ENCODE measurements at places on chromosomes 2 and 18.
A peak's percentile ranks its signal among the peaks of the same experiment; 100 is the strongest.

DNA sequence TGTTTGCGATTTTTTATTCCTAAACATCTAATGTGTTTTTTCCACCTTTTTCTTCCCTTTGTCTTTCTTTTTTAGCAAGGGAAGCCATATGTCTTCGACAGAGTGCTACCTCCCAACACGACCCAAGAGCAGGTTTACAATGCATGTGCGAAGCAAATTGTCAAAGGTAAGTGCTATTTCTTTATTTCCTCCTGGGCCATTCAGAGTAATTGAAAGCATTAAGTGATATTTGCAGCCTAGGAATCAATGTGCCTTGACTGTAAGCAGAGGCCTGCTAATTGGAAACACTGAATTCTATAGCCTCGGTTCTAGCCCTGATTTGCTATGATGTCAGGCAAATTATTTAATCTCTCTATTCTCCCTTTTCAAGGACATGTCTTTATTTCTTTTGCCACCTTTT, 47.0 kb downstream of the KIF5C start:
- no peak overlapping the region for H3K27ac ChIP-seq
- H3K36me3 ChIP-seq = no peaks in the 10 kb centered on the region
- peaks cover 3% of the 10 kb centered on the region for H3K4me1 ChIP-seq
- DNase-seq = no peak
- no peak overlapping the region for H3K4me3 ChIP-seq
- H3K27me3 ChIP-seq = 0 out of 2 replicates have a peak, but pooled peaks cover 5% of the 10 kb centered on the region

GRCh38 chr2:17749753-17750438, 3.7 kb downstream of the SMC6 start:
- H3K4me3 ChIP-seq = no peak overlapping the region
- H3K4me1 ChIP-seq = peaks cover 12% of the 10 kb centered on the region
- H3K27ac ChIP-seq = no peak overlapping the region
- no peak for DNase-seq
- H3K27me3 ChIP-seq = no peaks in the 10 kb centered on the region

DNA sequence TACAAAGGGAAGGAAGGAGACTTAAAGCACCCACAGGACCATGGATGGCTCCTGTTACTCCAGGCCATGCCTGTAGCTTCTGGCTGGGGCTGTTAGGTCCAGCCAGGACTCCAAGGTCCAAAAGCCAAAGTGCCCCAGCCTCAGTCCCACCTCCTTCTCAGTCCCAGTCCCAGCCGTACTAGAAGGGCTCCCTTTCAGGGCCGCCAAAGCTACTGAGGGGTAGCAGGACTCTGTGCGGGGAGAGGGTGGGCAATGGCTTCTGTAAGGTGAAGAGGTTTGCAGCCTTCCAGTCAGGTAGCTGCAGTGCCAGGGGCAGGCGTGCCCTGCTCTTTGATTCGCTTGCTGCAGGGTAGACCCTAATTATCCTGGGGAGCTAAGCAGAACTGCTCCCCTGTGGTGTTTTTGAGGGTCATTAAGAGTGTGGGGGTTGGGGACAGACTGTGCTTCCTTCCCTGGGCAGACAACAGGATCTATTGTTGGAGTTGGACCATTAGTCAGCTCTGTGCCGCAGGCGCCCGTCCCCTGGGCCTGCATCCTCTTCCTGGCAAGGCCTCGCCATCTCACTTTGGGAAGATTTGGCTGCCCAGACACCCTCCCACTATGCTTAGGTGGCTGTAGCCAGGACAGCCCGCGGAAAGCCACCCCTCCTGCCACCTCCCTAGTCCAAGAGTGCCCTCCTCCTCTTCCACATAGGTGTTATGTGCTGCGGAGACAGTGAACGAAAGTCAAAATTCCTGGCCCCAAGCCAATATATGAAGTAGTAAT, 118.8 kb downstream of the ZBTB7C start:
- H3K27ac ChIP-seq = no peak overlapping the region
- H3K27me3 ChIP-seq = no peaks in the 10 kb centered on the region
- peaks cover 12% of the 10 kb centered on the region for H3K4me1 ChIP-seq
- no peak for DNase-seq

- H3K27me3 ChIP-seq = no peaks in the 10 kb centered on the region
- no peak overlapping the region for H3K27ac ChIP-seq
These were observed 123.5 kb upstream of the ACAA2 start for GRCh38 chr18:49936821-49937220.

- no peak overlapping the region for H3K27ac ChIP-seq
- H3K36me3 ChIP-seq = peaks cover 60% of the 10 kb centered on the region
- no peak for DNase-seq
- H3K4me1 ChIP-seq = no peaks in the 10 kb centered on the region
These were observed 23.2 kb downstream of the ASB1 start for GRCh38 chr2:238449909-238450417.

DNA sequence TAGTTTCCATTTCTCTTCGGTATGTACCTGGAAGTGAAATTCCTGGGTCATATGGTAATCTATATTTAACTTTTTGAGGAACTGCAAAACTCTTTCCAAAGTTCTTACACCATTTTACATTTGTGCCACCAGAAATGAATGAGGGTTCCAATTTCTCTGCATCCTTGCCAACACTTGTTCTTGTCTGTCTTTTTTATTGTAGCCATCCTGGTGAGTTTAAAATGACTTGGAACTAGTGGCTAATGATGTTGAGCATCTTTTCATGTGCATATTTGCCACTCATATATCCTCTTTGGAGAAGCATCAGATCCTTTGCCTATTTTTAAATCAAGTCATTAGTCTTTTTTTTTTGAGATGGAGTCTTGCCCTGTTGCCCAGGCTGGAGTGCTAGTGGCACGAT, 59.4 kb downstream of the MALT1 start:
- no peak overlapping the region for H3K4me3 ChIP-seq
- H3K36me3 ChIP-seq = peaks cover 3% of the 10 kb centered on the region
- H3K27me3 ChIP-seq = no peaks in the 10 kb centered on the region
- H3K27ac ChIP-seq = no peak overlapping the region

DNA sequence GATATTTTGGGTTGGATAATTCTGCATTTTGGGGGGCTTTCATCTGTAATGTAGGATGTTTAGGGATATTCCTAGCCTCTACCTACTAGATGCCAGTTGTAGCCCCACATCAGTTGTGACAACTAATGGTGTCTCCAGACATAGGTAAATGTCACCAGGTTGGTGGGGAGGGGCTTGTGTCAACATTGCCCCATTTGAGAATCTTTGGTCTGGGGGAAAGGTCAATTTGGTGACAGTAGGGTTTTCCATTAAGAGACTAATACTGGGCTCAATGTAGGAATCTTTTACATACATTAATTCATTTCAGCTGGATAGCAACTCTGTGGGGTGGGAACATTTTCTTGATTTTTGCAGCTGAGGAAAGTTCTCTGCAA, 6.6 kb upstream of the AFTPH start:
- H3K27ac ChIP-seq = no peak overlapping the region
- H3K4me1 ChIP-seq = peaks cover 8% of the 10 kb centered on the region
- H3K4me3 ChIP-seq = no peak overlapping the region
- no peaks in the 10 kb centered on the region for H3K36me3 ChIP-seq
- H3K27me3 ChIP-seq = no peaks in the 10 kb centered on the region

GRCh38 chr18:49849331-49850217, 36.2 kb upstream of the ACAA2 start:
- H3K36me3 ChIP-seq = no peaks in the 10 kb centered on the region
- peak overlapping the region; percentile 90 for H3K27ac ChIP-seq
- no peaks in the 10 kb centered on the region for H3K27me3 ChIP-seq
- peak overlapping the region; percentile 26 for H3K4me3 ChIP-seq

- H3K36me3 ChIP-seq = no peaks in the 10 kb centered on the region
- no peaks in the 10 kb centered on the region for H3K4me1 ChIP-seq
- no peaks in the 10 kb centered on the region for H3K27me3 ChIP-seq
- H3K27ac ChIP-seq = no peak overlapping the region
These were observed 1.7 kb upstream of the GCG start for GRCh38 chr2:162153608-162154224.

GRCh38 chr2:88197732-88198131, 27.6 kb downstream of the THNSL2 start:
- peaks cover 53% of the 10 kb centered on the region for H3K27me3 ChIP-seq
- H3K4me3 ChIP-seq = no peak overlapping the region
- no peak for DNase-seq

GRCh38 chr2:8475349-8476031, 206.4 kb upstream of the ID2 start:
- peak; percentile 46 for DNase-seq
- H3K4me3 ChIP-seq = no peak overlapping the region
- peaks cover 28% of the 10 kb centered on the region for H3K4me1 ChIP-seq
- no peaks in the 10 kb centered on the region for H3K27me3 ChIP-seq
- H3K27ac ChIP-seq = peak overlapping the region; percentile 45

DNA sequence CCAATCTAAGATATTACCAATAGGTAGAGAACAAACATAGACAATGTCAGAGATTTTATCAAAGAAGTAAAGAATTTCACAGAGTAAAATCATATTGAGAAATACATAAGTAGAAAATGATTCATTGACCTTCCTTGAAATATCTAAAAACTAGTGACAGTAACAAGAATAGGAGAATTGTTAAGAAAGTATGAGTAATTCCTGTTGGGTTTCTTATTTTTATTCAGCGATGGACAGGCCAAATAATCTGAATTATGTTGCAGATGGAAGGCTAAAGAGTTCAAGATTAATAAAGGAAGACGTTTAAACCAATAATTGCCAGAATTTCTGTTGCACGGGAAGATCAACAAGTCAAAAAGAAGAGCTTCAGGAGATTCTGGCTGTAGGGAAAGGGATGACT, 163.4 kb upstream of the RASGRP3 start:
- 0 out of 2 replicates have a peak, but pooled peaks cover under 1% of the 10 kb centered on the region for H3K4me1 ChIP-seq
- no peak overlapping the region for H3K27ac ChIP-seq
- no peaks in the 10 kb centered on the region for H3K27me3 ChIP-seq

GRCh38 chr2:97966545-97967215, 29.1 kb downstream of the TMEM131 start:
- H3K27ac ChIP-seq = no peak overlapping the region
- peak; percentile 63 for DNase-seq
- peaks cover 7% of the 10 kb centered on the region for H3K4me1 ChIP-seq
- H3K36me3 ChIP-seq = no peaks in the 10 kb centered on the region
- no peaks in the 10 kb centered on the region for H3K27me3 ChIP-seq

DNA sequence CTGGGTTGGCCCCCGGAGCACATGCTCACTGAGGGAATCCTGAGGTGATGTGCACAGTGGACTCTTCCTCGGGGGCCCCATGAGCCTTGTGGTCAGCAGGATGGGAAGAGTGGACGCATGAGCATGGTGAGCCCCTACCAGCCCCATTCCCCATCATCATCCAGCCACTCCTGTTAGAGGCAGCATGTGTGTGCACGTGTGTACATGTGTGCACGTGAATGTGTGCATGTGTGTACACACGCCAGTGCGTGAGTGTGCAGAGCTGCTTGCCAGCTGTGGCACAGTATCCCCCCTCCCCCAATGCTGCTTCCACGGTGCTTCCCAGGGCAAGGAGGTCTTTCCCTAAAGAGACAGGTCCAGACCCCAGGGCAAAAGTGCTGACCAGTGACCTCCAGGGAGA, 57.8 kb downstream of the KIF1A start:
- no peak for DNase-seq
- H3K36me3 ChIP-seq = no peaks in the 10 kb centered on the region
- H3K27ac ChIP-seq = no peak overlapping the region
- H3K4me3 ChIP-seq = no peak overlapping the region
- H3K27me3 ChIP-seq = no peaks in the 10 kb centered on the region

DNA sequence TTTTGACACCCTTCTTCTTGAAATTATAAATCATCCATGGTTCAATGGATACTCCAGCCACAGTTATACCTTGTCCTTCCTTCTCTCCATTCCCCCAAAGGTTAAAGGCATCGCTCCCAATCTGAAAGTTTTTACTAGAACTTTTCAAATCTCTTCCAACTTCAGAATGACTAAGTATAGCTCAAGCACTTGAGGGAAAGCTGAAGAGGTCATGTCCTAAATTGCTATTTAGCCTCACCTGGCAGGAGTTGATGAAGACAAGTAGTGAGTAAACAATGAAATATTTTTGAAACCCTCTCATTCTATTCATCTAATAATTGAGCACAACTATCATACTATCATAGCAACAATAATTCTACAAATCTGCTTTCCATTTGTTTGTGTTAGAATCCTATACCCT, 167.8 kb downstream of the HNMT start:
- H3K27me3 ChIP-seq = no peaks in the 10 kb centered on the region
- no peak for DNase-seq
- H3K27ac ChIP-seq = no peak overlapping the region
- no peaks in the 10 kb centered on the region for H3K4me1 ChIP-seq

DNA sequence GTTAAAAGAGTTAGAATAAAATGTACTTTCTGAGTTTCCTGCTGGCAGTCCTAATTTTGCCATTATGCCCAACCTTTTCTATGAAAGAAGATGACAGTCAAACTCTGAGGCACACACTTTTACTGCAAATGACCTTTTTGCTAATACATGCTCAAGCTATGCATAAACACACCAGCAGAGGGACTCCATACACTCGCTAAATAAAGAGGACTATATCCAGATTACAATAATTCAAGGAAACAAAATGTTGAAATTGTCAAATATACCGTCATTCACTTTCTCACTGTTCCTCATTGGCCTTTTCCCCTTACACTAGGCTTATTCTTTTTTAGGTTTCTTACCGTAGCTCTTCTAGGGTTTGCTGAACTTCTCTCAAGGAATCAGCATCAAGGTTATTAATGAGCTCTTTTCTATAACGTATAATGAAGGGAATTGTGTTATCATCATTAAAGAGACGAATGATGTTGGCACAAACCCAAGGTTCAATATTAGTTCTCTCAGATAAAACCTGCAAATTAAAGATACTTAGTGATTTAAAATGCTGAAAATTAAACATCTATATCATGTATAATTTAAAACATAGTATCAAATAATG, 25.7 kb downstream of the SRBD1 start:
- H3K27ac ChIP-seq = no peak overlapping the region
- no peak overlapping the region for H3K4me3 ChIP-seq
- no peaks in the 10 kb centered on the region for H3K4me1 ChIP-seq
- peaks cover 5% of the 10 kb centered on the region for H3K36me3 ChIP-seq
- H3K27me3 ChIP-seq = no peaks in the 10 kb centered on the region
- peak; percentile 72 for DNase-seq

DNA sequence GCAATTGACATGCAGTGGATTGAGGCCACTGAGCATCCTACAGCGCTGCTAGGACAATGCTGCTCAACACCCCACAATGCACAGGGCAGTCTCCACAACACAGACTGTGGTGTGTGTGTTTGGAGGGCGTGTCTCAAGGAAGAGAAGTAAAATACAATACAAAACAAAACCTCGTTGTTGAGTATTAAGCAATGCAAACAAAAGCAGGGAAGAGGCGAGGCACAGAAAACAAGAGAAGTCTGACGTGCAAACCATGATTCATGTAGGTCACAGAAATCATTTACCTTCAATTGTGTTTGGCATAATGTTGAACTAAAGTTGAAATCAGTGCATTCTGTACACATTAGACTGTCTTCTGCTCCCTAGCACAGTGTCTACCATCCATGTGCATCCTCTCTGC, 260.9 kb downstream of the PHLPP1 start:
- H3K4me3 ChIP-seq = no peak overlapping the region
- peak; percentile 84 for DNase-seq
- H3K4me1 ChIP-seq = peaks cover 31% of the 10 kb centered on the region
- no peaks in the 10 kb centered on the region for H3K27me3 ChIP-seq
- H3K36me3 ChIP-seq = 0 out of 2 replicates have a peak, but pooled peaks cover 16% of the 10 kb centered on the region

GRCh38 chr18:44682871-44683221, 2.2 kb downstream of the SETBP1 start:
- H3K27me3 ChIP-seq = no peaks in the 10 kb centered on the region
- H3K4me1 ChIP-seq = peaks cover 11% of the 10 kb centered on the region
- no peaks in the 10 kb centered on the region for H3K36me3 ChIP-seq
- H3K4me3 ChIP-seq = no peak overlapping the region
- DNase-seq = peak; percentile 25

- H3K27ac ChIP-seq = no peak overlapping the region
- H3K4me3 ChIP-seq = no peak overlapping the region
These were observed 21.6 kb downstream of the EFEMP1 start for GRCh38 chr2:55901941-55902340.

Data from PC-3 (cell line).